ENCODE measurements at places on chromosomes 2 and 18. TPM values are rescaled to one million over a fixed set of nuclear protein-coding genes. Genes with fewer than 3 reads are reported as not detected.
A peak's percentile ranks its signal among the peaks of the same experiment; 100 is the strongest.

DNA sequence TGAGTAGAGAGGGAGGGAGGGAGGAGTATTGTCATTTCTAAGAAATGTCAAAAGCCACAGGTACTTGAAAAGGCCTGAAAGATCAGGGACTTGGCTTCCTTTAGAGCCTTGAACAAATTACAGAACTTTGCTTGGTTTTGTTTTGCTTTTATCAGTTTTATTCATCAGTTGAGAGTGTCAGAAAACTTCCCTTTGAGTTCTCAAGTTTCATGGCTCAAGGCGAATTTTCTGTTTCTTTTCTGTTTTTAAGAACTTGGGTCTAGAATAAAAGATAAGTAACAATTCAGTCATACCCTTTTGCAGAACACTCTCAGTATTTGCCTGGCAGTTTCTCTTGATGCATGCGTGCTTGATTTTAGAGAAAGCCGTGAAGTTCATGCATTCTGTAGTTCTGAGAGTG lies 531.9 kb downstream of the PARD3B start:
- H3K36me3 ChIP-seq, result no peaks in the 10 kb centered on the region
- H3K27me3 ChIP-seq, result no peaks in the 10 kb centered on the region
- H3K27ac ChIP-seq, result no peak overlapping the region
- DNase-seq, result no peak
- no peak overlapping the region for H3K4me3 ChIP-seq
- H3K4me1 ChIP-seq, result no peaks in the 10 kb centered on the region

DNA sequence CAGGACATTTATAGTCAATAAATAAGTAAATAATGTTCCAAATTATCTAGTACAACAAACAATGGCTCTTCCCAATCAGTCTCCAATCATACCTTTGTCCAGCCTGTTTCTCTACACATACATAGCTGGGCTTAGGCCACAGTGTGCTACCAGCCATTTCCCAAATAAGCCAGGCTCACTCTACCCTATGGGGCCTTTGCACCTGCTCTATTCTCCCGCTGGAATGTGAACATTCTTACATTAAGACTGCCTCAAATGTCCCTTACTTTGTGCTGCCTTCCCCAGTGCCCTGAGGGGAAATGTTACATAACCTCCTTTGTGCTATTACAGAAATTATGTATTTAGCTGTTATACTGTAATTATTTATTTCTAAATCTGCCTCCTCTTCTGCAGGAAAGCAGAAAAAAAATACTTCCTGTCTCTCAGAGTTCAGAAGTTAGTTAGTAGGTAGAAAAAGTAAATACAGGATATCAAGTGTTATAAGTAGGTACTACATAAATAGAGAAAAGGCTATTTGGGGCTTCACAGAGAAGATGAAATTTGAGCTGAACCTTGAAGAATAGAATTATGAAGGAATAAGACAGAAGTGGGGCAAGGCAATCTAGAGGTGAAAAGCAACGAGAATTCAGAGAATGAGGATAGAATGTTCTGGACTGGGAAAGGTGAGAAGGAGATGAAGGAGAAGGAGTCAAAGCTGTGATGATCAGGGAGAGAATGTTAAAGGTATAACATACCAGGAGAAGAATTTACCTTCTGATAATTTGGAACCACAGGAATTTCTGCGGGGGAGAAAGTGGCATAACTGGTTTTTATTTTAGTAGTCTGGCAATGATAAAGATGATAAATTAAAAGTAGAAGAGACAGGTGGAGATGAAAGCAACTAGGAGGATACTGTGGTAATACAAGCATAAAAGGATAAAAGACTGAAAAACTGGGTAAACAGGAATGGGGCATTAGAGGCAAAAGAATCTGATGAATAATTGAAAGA lies 37.0 kb downstream of the ROCK1 start:
- H3K4me3 ChIP-seq, result no peak overlapping the region
- H3K27me3 ChIP-seq, result no peaks in the 10 kb centered on the region
- peaks cover 54% of the 10 kb centered on the region for H3K4me1 ChIP-seq
- H3K27ac ChIP-seq, result no peak overlapping the region
- no peaks in the 10 kb centered on the region for H3K36me3 ChIP-seq
- no peak for DNase-seq

Gene FAM237A
- not detected for total RNA-seq

DNA sequence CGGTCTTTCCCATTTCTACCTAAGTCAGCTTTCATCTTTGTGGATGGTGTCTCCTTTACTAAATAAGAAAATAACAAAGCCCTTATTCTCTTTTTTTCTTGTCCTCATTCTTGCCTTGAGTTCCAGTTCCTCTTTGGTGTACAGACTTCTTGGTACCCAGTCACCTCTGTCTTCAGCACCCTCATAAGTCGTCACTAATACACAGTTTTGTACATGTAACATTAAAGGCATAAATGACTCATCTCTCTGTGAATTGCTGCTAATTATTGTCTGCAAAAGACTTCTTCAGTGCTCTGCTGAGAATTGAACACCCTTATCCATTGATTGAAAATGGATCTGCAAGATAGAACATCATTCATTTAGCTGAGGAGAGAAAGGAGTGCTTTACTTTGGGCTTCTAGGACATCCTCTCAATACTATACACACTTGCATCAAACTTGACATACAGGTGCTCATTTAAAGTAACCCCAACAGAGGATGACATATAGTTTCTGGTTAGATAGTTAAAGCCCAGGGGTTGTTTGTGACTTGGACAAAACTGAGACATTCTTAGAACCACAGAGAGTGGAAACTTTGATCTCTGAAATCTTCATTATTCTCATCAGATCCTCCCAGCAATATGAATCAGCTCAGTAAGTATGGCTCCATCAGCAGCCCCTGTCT lies 97.0 kb downstream of the XRCC5 start:
- no peak overlapping the region for H3K27ac ChIP-seq
- H3K4me1 ChIP-seq, result no peaks in the 10 kb centered on the region
- peaks cover 85% of the 10 kb centered on the region for H3K36me3 ChIP-seq
- H3K4me3 ChIP-seq, result no peak overlapping the region
- no peak for DNase-seq

Gene CCL20
- 1.6 TPM for total RNA-seq

Gene TANK
- total RNA-seq, result 77.5 TPM

DNA sequence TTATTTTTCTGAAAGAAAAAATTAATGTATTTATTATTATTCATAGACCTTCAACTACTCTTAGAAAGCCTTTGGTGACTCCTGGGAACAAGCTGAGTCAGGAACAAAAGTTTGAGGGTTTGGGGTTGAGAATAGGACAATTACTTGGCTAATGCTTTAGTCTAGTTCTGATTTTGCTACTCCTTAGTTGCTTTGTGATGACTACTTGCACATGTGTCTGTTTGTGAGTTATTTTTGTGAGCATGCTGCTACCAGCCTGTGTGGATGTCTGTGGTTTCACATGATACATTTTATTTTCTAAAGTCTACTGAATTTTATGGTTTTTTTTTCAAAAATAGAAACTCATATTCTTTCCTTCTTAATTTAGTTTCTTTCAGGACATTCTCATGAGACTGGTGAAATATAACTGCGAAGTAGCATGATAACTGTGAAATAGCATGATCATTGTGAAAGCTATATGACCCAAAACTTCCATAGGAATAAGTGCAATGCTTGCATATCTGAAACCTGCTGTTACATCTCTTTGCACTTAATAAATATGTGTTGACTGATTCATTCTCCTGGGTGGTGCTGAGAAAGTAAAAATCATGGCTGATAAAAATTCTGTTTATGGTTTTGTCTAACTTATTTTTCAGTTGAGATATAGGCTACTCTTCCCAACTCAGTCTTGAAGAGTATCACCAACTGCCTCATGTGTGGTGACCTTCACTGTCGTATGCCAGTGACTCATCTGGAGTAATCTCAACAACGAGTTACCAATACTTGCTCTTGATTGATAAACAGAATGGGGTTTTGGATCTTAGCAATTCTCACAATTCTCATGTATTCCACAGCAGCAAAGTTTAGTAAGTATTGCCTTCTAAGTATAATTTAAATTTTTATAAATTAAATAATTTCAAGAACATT lies 17.9 kb upstream of the IL18R1 start:
- no peaks in the 10 kb centered on the region for H3K27me3 ChIP-seq
- H3K36me3 ChIP-seq, result no peaks in the 10 kb centered on the region
- H3K4me3 ChIP-seq, result peak overlapping the region; percentile 2
- DNase-seq, result no peak
- H3K27ac ChIP-seq, result peak overlapping the region; percentile 42

Gene CRACDL
- total RNA-seq, result 17.8 TPM

Gene SCN9A
- total RNA-seq, result 13.6 TPM

DNA sequence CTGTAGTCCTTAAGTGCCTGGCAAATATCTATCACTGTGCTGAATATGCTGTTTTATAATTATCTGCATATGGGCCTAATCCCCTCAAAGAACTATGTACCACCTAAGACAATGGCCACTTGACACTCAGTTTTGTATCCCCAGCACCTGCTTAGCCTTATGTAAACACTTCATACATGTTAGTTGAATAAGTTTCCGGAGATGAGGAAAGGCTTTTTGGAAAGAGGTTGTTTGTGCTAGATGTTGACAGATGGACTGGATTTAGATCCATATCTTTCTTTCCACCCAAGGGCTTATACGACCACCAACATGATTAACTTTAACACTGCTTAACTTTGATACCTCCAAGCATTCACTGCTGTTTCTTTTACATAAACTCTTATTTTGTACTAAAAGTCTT lies 63.3 kb downstream of the FAM228A start:
- H3K36me3 ChIP-seq, result peaks cover 41% of the 10 kb centered on the region
- H3K27me3 ChIP-seq, result no peaks in the 10 kb centered on the region
- peaks cover 9% of the 10 kb centered on the region for H3K4me1 ChIP-seq

- no peak overlapping the region for H3K27ac ChIP-seq
- no peaks in the 10 kb centered on the region for H3K36me3 ChIP-seq
- H3K27me3 ChIP-seq, result no peaks in the 10 kb centered on the region
Observed at GRCh38 chr18:40751186-40751585, 1203.8 kb upstream of the PIK3C3 start.

Gene SLC16A14
- total RNA-seq, result 2.2 TPM

Gene PLGLB1
- total RNA-seq, result 2.7 TPM

Gene DCC
- 4.5 TPM for total RNA-seq

Gene DUSP11
- 17.6 TPM for total RNA-seq

GRCh38 chr2:112055730-112056625 lies 909 bp downstream of the TMEM87B start:
- peak overlapping the region; percentile 90 for H3K4me3 ChIP-seq
- no peaks in the 10 kb centered on the region for H3K27me3 ChIP-seq
- H3K27ac ChIP-seq, result peak overlapping the region; percentile 98
- H3K36me3 ChIP-seq, result peaks cover 12% of the 10 kb centered on the region
- H3K4me1 ChIP-seq, result peaks cover 39% of the 10 kb centered on the region

Gene POTEJ
- not detected for total RNA-seq

DNA sequence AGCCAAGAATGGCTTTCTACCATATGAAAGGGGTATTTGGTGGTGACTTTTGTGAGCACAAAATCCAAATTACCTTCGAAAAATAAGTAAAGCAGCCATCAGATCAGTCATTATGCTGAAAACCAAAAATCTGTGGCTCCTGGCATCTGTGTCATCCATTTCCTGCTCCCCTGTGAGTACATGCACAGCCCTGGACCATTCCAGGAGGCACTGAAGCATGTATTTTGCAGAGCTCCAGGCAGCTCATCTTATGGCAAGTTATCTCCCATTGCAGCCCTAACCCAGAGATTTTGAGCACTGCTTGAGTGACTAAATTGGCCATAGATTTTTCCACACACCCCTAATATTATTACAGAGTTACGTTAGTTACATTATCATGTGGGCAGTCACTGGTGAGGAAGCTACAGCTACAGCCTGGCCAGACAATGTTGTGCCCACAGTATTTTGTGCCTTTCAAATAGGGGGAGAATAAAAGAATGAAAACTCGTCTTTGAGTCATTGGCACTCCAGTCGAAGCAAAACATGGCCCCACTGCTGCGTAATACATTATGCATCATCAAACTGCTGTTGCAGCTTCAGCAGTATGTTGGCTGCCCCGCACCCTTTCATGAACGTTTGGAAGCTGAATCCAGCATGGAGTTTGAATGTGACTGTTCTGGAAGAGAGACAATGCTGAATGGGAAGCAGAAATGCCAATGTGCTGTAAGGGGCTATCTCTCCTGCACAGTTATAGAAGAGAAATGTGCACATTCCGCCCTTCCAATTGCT lies 702.2 kb downstream of the RNF144A start:
- H3K27me3 ChIP-seq, result no peaks in the 10 kb centered on the region
- H3K27ac ChIP-seq, result no peak overlapping the region
- H3K4me1 ChIP-seq, result no peaks in the 10 kb centered on the region
- no peak for DNase-seq

Gene PIEZO2
- 11.1 TPM for total RNA-seq

Gene EVX2
- total RNA-seq, result not detected

Gene SNRNP27
- 38.7 TPM for total RNA-seq

GRCh38 chr18:77059294-77059916 lies 73.2 kb downstream of the MBP start:
- H3K27ac ChIP-seq, result no peak overlapping the region
- DNase-seq, result no peak
- H3K36me3 ChIP-seq, result peaks cover 4% of the 10 kb centered on the region
- no peaks in the 10 kb centered on the region for H3K27me3 ChIP-seq
- peaks cover 85% of the 10 kb centered on the region for H3K4me1 ChIP-seq

Gene LOXHD1
- total RNA-seq, result 2.9 TPM

GRCh38 chr2:215796140-215796855 lies 217.1 kb downstream of the MREG start:
- H3K4me3 ChIP-seq, result no peak overlapping the region
- no peaks in the 10 kb centered on the region for H3K36me3 ChIP-seq
- no peaks in the 10 kb centered on the region for H3K27me3 ChIP-seq
- DNase-seq, result no peak
- H3K4me1 ChIP-seq, result peaks cover 29% of the 10 kb centered on the region

Gene SERPINB13
- total RNA-seq, result not detected

Gene DNAH7
- total RNA-seq, result 9.2 TPM

GRCh38 chr18:24015639-24016631 lies 1.4 kb downstream of the TTC39C start:
- H3K27me3 ChIP-seq, result no peaks in the 10 kb centered on the region
- DNase-seq, result no peak
- peak overlapping the region; percentile 78 for H3K4me3 ChIP-seq

GRCh38 chr2:172612051-172612450 lies 56.2 kb downstream of the PDK1 start:
- H3K4me3 ChIP-seq, result no peak overlapping the region
- H3K4me1 ChIP-seq, result no peaks in the 10 kb centered on the region
- no peak for DNase-seq
- no peaks in the 10 kb centered on the region for H3K27me3 ChIP-seq
- no peak overlapping the region for H3K27ac ChIP-seq

GRCh38 chr2:119198240-119198840 lies 25.3 kb upstream of the STEAP3 start:
- no peak overlapping the region for H3K4me3 ChIP-seq
- no peak overlapping the region for H3K27ac ChIP-seq
- no peaks in the 10 kb centered on the region for H3K36me3 ChIP-seq
- no peak for DNase-seq
- peaks cover 11% of the 10 kb centered on the region for H3K4me1 ChIP-seq
- H3K27me3 ChIP-seq, result peaks cover 4% of the 10 kb centered on the region

DNA sequence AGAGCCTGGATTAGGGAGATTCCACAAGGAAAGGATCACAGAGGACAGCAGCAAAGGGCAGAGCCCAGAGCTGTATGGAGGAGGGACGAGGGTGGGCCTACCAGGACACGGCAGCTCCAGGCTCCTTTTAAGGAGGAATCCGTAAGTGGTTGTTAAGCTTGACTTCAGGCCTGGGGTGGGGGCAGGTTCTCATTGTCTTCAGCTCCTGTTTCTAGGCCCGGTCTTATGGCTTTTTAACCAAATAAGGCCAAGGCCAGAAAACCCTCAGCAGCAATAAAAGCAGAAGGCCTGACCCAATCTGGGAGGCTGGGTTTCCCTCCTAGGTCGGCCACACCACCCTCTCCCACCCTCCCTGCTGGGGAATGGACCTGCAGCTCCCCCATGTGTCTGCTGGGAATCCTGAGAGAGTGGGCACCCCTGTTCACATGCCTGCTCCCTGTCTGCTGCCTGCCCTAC lies 111.2 kb downstream of the PLB1 start:
- no peak overlapping the region for H3K4me3 ChIP-seq
- DNase-seq, result no peak
- no peaks in the 10 kb centered on the region for H3K36me3 ChIP-seq
- H3K4me1 ChIP-seq, result peaks cover 13% of the 10 kb centered on the region

Gene NEURL3
- total RNA-seq, result 0.27 TPM

Measured in lower lobe of right lung (tissue), 2 donors.